ENCODE measurements at places on chromosomes 1 and 21.

- peak; percentile 40 for DNase-seq
Observed at GRCh38 chr1:15337656-15338402, 71.9 kb upstream of the EFHD2 start.

GRCh38 chr1:184624626-184625025 is 130.0 kb downstream of the EDEM3 start:
- DNase-seq, result peak; percentile 29

DNA sequence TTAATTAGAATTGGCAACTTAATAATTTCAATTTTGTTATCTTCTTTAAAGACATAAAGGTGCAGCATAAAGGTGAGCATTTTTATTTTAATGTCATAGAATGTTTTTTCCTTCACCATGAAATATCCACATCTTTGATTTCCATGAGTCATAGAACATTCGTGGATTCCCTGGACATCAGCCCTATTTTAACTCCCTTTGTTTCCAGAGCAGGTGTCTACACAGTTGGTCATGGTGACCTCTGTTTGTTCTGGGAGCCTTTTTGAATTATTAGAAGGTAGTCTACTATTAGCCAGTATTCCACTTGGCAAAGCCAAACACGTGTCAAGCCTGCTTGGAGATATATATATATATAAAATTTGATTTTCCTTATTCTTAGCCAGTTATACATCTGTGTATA is 572.9 kb downstream of the LTN1 start:
- DNase-seq, result no peak

DNA sequence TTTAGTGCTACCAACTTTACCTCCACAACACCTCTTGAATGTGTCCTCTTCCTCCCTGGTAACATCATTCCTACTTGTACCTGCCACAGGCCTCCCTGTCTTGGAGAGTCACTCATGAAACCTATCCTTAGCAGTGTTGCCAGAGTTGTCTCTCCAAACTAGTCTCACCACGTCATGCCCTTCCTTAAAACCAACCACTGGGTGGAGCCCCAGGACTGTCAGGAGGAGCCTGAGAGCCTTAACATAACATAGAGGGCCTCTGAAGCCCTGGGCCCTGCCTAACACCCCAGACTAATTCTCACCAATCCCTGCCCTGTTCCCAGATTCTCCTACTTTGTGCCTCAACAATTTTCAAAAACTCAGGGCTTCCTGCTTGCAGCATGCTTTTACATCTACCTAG is 65.3 kb downstream of the ZNF697 start:
- peak; percentile 56 for DNase-seq

DNA sequence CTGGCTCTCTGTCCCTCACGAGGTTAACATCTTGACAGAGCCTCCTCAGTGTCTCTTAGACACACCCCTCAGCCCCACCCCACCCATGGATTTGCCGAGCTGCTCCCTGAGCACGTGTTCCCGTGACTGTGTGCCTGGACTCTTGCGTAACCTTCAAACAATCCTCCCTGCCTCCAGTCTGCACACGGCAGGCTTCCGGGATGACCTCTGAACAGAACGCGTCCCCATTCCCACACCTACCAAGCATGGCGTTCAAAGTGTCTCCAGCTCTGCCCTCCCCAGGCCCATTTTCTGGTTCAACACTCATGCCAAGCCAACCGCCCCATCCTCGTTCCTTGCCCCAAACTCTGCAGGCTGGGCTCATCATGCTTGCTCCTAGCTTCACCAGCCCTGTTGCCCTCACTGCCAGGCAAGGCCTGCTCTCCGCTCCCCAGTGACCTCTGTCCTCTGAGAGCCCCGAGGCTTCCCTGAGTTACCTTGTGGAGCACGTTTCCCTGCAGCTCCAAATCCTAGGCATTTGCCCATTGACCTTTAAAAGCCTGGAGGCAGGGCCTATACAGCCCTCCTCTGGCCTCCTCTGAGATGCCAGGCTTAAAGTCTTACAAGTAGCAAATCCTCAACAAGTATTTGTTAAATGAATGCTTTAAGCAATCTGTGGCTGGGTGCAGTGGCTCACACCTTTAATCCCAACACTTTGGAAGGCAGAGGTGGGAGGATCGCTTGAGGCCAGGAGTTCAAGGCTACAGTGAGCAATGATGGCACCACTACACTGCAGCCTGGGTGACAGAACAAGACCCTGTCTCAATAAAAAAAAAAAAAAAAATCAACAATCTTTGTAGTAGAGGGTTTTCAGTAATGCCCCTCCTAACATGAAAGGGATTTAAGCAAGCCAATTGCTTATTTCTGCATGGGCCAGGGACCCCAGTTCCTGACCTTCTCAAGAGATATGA is 5.0 kb downstream of the AGT start:
- peak; percentile 67 for DNase-seq

DNA sequence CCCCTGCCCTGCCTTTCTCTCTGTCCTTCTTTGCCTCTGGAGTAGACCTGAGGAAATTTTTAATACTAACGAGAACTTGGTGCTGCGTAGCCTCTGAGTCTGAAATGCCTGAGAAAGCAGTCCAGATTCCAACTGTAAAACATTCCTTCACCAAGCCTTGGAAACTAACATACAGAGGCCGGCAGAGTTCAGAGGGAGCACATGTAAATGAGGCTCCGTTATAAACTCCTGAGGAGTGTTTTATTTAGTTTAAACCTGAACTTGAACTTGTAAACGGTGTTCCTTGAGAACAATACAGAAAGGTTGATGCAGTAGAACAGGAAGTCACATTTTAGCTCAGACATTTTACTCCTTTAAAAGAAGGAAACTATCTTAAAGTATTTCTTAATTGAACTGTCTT is 280.7 kb downstream of the TM2D1 start:
- DNase-seq, result no peak

DNA sequence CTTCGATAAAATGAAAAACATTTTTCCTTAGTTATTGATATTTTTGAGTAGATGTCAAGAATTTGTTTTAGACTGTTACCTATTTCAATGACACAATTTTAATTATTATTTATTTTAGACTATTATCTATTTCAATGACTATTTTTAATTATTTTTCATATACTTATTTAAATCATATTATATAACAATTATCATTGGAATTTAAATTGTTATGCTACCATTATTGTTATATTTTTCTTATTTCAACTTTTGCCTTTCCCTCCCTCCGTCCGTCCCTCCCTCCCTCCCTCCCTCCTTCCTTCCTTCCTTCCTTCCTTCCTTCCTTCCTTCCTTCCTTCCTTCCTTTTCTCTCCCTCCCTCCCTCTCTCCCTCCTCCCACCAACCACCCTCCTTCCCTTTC is 229.3 kb downstream of the GRIK1 start:
- no peak for DNase-seq

- DNase-seq, result peak; percentile 4
Observed at GRCh38 chr1:161989108-161989507, 34.6 kb downstream of the OLFML2B start.

- no peak for DNase-seq
Observed at GRCh38 chr1:78223417-78224215, 177.8 kb downstream of the GIPC2 start.

DNA sequence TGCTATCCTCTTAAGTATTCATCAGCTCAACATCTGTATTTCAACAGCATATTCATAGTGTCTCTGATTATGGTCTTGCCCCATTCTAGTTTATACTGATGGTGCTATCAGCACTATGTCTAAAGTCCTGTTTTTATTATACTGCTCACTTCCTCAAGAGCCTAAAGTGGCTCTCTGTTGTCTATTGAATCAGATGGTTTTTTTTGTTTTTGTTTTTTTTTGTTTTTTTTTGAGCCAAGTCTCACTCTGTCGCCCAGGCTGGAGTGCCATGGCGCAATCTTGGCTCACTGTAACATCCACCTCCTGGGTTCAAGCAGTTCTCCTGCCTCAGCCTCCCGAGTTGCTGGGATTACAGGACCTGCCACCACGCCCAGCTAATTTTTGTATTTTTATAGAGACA is 6.1 kb downstream of the STX12 start:
- DNase-seq, result peak; percentile 61

- no peak for DNase-seq
Observed at GRCh38 chr1:32782086-32782485, 35.1 kb downstream of the YARS1 start.

- no peak for DNase-seq
Observed at GRCh38 chr1:12771186-12771585, 2.4 kb upstream of the PRAMEF12 start.

DNA sequence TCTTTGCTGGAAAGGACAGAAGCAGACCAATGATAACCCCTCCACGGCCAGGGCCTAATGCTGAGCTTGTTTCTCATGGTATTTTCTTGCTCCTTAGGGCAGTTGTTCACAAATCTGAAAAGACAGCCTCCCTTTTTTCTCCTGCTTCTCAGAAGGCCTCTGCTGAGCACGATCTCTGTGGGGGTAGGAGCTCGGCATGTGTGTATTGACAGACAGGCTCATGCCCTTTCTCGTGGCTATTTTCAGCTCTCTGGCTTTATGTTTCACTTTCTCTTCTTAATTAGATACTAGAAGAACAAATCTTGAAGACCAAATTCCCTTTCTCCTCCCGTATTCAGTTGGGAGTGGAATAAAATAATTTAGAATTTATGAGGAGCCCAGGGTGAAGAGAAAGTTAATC is 768 bp upstream of the RIIAD1 start:
- DNase-seq, result peak; percentile 25

DNA sequence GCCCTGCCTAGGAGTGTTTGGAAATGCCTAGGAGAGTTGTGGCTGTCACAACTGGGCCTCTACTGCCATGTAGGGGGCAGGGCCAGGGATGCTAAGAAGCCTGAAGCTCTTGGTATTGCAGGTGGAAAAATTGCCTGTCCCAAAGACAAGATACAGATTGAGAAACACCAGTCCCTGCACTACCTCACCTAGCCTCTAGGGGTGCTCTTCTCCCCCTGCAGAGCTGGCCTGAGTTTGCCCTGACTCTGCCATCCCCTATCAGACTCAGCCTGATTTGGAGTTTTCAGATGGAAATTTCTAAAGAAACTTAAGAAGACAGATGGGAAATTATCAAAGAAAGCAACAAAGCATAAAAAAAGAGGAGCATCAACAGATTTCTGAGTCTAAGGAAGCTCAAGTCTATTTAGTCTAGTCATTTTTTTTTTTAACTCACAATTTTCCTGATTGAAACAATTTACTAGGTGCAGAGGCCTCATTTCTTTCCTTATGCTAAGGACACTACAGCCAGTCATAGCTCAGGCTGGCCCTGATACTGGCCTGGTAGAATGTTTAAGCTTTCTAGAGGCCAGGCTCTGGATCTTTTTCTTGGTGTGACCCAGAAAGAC is 61.4 kb upstream of the LRRN2 start:
- DNase-seq, result peak; percentile 27

GRCh38 chr21:45470087-45470515 is 65.1 kb downstream of the COL18A1 start:
- no peak for DNase-seq

DNA sequence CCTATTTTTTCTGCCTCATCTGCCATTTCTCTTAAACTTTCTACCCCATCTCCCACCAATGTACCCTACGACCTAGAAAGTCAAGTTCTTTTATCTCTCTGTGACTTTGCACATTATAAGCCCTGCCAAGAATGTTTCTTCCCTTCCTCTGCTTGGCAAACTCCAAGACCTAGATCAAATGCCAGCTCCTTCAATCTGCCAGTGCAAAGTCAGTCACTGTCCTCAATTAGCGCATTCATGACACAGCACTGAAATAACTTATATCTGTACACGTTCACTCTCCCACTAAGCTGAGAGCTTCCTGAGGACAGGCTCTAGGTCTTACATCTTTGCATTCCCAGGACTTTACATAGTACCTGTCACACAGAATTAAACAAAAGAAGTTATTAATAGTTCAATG is 21.4 kb upstream of the LSM10 start:
- DNase-seq, result no peak

DNA sequence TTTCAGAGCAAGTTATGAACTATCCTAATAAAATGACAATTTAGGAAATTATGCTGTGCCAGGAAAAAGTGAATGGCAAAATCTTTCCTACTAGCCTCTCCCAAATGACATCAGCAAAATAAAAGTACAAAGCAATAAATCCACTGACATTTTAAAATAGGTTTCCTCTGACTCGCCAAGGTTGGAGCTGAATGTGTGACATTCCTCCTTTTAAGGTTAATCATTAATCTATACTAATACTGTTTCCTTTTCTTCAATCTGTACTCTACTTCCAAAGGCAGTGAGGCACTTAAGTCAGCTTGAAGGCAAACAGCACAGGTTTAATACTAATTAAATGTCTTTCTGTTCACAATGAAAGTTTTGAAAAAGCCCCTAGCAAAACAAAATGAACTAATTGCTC is 15.7 kb downstream of the RNF19B start:
- DNase-seq, result no peak

DNA sequence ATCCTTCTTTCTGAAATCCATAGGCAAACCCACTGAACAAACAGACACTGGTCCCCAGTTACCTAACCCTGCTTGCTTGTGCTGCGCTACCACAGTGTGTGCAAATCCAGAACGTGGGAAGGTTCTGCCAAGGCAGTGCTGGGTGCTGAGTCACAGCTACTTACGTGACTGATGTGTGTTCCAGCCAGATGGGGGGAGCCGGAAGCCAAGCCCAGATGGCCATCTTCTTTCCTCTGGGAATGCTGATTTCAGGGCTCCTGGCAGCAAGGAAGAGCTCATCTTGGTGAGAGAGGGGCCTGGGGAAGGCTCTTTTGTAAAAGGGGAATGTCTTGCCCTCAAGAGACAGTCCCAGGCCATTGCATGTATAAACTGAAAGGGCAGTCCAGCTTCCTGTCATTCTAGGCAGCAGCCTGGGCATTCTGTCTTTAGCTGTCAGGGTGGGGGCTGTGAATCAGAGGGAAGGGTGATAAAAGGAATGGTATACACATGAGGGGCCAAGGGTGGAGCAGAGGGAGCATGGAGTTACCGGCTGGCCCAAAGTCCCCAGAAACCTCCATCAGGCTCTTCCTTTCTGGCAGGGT is 54.1 kb downstream of the CD46 start:
- DNase-seq, result no peak

- no peak for DNase-seq
Observed at GRCh38 chr1:1625824-1626206, 6.2 kb upstream of the MMP23B start.

GRCh38 chr1:234212764-234213657 is 160.2 kb upstream of the COA6 start:
- peak; percentile 82 for DNase-seq

DNA sequence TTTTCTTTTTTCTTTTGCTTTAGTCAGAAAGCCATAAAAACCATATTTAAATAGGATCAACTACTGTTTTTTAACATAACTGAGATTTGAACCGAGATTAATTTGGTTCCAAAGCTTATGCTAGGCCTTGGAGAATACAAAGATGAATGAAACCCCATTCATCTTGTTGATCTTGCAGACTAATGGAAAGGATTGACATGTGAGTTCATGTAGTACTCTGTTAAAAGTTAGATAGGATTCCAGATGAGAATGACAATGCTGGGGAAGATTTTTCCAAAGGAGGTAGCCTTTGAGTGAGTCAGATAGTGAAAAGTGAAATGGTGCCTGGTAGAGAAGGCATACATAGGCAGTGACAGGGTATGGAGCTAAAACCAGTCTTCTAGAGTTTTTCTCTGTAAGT is 22.7 kb downstream of the RBM15 start:
- DNase-seq, result no peak

DNA sequence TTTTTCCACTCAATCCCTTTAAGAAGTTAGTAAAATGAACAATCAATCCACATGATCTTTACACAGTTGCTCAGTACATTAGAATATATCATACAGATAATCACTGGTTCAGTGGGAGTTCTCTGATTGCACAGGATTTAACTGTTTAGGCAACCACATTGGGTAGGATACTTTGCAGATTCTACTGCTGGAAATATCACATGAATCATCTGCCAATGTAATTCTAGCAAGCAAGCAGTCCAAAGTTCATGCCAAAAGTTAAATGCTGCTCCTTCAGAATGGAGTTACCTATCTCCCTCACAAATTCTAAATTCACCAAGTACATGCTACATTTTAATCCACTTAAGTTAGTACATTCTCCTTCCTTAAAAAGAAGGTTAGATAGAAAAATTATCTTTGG is 52.4 kb downstream of the NEGR1 start:
- DNase-seq, result no peak
